Activated CD4-positive, alpha-beta memory T cell treated with anti-CD3 and anti-CD28 coated beads, Interleukin-2, amount 10 ng/mL, durations not matched to agents 7 days and 5 days (primary cell): ENCODE measurements at places on chromosomes 1 and 21. TPM values are rescaled to one million over a fixed set of nuclear protein-coding genes. Genes with fewer than 3 reads are reported as not detected.

Gene NBPF4
- total RNA-seq = not detected

Gene C1orf21
- 7.7 TPM for total RNA-seq

Gene ADAMTS4
- 1.2 TPM for total RNA-seq

Gene ETS2
- 11.4 TPM for total RNA-seq

Gene VSIG8
- total RNA-seq = not detected

- H3K27ac ChIP-seq = no peak overlapping the region
- no peak overlapping the region for H3K4me3 ChIP-seq
- H3K27me3 ChIP-seq = no peaks in the 10 kb centered on the region
- peaks cover 70% of the 10 kb centered on the region for H3K36me3 ChIP-seq
Observed at GRCh38 chr1:167648252-167648849, 18.3 kb downstream of the RCSD1 start.

DNA sequence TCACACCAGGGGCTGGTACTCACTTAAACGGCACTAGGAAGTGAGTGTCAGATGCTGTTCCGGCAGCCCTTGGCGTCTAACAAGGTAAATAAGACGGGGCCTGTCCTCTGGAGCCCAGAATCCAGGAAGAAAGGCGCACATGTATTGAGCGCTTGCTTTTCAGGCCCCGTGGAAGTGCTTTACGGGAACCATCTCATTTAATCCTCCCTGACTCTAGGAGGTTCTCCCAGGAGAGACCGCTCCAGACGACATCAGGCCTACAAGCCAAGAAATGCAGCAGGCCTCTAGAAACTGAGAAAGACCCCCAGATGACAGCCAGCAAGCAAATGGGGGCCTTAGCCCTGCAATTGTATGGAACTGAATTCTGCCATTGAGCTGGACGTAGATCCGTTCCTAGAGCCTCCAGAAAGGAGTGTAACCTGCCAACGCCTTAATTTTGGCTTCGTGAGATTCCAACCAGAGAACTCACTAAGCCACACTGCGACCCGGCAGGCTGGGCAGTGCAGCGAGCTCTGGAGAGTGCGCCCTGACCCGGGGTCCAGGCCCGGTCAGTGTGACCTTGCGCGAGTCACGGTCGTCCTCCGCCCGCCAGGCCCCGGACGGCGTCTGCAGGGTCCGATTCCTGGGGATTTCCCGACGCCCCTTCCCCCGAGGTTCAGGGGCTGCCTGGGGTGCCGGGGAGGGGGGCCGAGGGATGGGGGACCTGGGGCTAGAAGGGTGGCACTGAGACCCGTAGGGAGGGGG, 532 bp upstream of the MANEAL start:
- peaks cover 13% of the 10 kb centered on the region for H3K4me1 ChIP-seq
- H3K36me3 ChIP-seq = peaks cover 3% of the 10 kb centered on the region
- peak overlapping the region; percentile 0 for H3K4me3 ChIP-seq
- no peak overlapping the region for H3K27ac ChIP-seq
- DNase-seq = no peak
- H3K27me3 ChIP-seq = peaks cover 45% of the 10 kb centered on the region

GRCh38 chr21:36282568-36283230, 37.3 kb upstream of the MORC3 start:
- no peak overlapping the region for H3K27ac ChIP-seq
- H3K36me3 ChIP-seq = peaks cover 28% of the 10 kb centered on the region
- no peak for DNase-seq
- peaks cover 6% of the 10 kb centered on the region for H3K4me1 ChIP-seq
- H3K4me3 ChIP-seq = no peak overlapping the region
- H3K27me3 ChIP-seq = no peaks in the 10 kb centered on the region

GRCh38 chr1:232174306-232174705, 455.6 kb downstream of the SIPA1L2 start:
- H3K4me1 ChIP-seq = no peaks in the 10 kb centered on the region
- no peaks in the 10 kb centered on the region for H3K27me3 ChIP-seq
- DNase-seq = no peak
- H3K4me3 ChIP-seq = no peak overlapping the region
- H3K36me3 ChIP-seq = no peaks in the 10 kb centered on the region

DNA sequence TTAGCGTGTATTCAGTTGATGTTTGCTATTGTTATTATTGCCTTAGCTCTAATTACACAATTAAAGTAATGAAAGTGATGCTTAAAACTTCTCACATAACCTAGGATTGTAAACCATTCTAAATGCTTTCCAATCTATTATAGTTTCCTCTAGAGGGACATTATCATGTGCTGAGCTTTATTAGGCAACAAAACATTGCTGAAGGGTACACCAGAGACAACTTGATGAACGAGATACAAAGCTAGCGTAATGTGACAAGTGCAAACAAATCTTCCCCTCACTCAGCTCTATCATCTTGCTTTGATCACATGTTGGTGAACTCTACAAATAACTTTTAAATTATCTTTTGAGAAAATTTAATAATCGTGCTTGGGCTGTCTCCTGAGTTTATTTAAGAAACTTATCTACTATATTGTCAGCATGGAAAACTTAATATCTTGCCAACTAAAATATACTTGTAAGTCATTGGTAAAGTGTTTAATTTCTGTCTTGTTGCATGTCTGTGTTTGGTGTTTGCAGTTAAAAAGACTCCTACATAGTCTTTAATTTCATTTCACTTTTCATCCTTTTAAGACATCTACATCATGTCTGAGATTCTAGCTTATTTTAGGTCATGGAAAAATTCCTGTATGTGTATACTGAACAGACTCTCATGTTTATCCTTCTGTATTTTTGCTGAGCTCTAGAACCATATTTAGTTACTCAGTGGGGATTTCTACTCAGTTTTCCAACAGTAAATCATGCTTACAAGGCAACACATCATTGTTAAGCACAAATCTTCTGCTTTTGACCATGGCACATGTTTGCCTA, 104.2 kb upstream of the ADAMTS5 start:
- no peak overlapping the region for H3K4me3 ChIP-seq
- H3K27ac ChIP-seq = no peak overlapping the region
- no peaks in the 10 kb centered on the region for H3K27me3 ChIP-seq
- no peaks in the 10 kb centered on the region for H3K36me3 ChIP-seq
- H3K4me1 ChIP-seq = no peaks in the 10 kb centered on the region

- H3K27ac ChIP-seq = peak overlapping the region; percentile 61
- H3K4me3 ChIP-seq = no peak overlapping the region
- DNase-seq = no peak
- H3K36me3 ChIP-seq = no peaks in the 10 kb centered on the region
- H3K27me3 ChIP-seq = peaks cover 4% of the 10 kb centered on the region
- peaks cover 83% of the 10 kb centered on the region for H3K4me1 ChIP-seq
Observed at GRCh38 chr1:12057940-12058687, 5.0 kb upstream of the TNFRSF8 start.

- H3K27ac ChIP-seq = no peak overlapping the region
- no peaks in the 10 kb centered on the region for H3K36me3 ChIP-seq
- H3K27me3 ChIP-seq = no peaks in the 10 kb centered on the region
- no peak for DNase-seq
Observed at GRCh38 chr1:247833601-247834000, 8.1 kb downstream of the OR11L1 start.

DNA sequence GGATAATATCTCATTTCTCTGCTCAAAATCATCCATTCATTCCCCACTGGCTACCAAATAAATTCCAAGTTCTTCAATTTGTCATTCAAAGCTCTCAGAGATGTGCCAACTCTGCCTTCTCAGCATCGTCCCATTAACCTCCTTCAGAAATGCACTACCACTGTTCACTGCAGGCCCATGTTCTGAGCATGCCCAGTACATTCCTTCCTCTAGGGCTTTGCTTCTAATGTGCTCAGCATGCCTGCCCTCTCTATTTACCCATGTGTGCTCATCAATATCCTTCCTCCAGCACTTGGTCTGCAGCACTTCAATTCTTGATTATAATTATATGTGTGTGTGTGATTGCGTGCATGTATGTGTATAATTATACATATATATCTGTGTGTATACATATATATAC, 36.1 kb upstream of the RGS8 start:
- H3K27me3 ChIP-seq = peaks cover 2% of the 10 kb centered on the region
- no peaks in the 10 kb centered on the region for H3K36me3 ChIP-seq
- H3K27ac ChIP-seq = no peak overlapping the region
- DNase-seq = no peak

GRCh38 chr1:31920956-31921355, 17.2 kb downstream of the PTP4A2 start:
- peak overlapping the region; percentile 73 for H3K27ac ChIP-seq
- peaks cover 67% of the 10 kb centered on the region for H3K36me3 ChIP-seq
- H3K4me3 ChIP-seq = no peak overlapping the region
- H3K4me1 ChIP-seq = peaks cover 68% of the 10 kb centered on the region
- no peak for DNase-seq
- H3K27me3 ChIP-seq = no peaks in the 10 kb centered on the region
